Motor neuron (in vitro differentiated cells): ENCODE measurements at places on chromosomes 1 and 21.
A peak's percentile ranks its signal among the peaks of the same experiment; 100 is the strongest.

DNA sequence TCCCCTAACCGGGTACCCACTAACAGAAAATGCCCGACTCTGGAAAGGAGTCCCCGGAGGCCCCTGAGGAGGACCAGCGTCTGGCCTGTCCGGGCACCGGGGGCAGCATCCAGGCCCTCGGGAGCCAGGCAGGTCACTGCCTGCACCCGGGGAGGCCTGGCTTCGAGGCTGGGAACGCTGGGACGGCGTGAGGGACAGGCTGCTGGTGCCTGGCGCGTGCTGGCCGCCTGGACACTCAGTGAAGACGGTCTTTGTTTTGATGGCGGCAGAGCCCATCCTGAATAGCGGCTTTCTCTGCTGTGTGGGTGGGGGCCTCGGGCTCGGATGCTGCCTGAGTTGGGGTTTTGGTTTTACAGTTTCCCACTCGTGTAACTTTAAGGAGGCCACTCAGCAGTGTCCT is 37.6 kb downstream of the PRKCZ start:
- ATAC-seq: no peak

- peak; percentile 64 for ATAC-seq
These were observed 157.3 kb upstream of the PTGFR start for GRCh38 chr1:78333502-78333901.

DNA sequence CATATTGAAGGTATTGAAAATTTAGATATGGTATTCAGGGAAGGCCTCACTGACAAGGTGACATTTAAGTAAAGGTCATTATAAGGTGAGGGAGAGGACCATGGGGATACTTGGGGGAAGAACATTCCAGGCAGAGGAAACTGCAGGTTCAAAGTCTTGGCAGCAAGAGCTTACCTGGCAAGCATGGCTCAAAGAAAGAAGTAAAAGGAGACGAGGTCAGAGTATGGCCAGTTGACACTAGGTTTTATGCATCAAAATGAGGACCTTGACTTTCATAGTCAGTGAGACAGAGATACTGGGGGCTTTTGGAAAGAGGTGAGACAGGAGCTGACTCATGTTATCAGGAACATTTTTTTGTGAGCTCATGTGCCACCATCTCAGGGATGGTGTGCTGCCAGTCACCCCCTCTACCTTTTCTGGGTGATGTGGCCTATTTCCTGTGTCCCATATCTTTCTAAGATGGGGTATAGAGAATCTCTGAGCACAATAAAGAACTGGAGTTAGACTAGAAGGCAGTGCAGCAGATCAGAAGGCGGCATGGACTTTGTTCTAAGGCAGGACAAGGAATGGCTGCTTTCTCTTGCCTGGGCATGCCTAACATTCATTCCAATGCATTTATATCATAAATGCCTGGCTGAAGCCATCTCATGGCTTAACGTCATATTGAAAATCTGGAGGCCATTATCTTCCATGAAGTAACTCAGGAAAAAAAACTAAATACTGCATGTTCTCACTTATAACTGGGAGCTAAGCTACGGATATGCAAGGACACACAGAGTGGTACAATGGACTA is 406.7 kb downstream of the NTNG1 start:
- ATAC-seq: no peak

DNA sequence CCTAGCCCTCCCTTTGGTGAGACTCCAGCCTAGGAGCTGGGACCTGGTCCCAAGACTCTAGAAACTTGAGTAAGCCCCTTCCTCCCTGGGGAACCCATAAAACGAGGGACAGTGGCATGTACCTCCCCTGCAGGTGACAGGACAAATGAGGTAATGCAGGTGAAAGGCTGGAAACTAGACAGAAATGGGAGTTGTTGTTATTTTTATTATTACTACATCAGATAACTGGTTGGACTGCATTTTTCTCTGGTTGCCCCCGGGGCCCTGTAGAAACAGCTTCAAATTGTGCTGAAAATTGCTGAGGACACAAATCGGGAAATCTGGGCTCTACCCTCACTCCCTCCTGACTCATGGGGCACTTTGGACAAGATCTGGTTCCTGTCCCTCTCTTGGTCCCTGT is 132.3 kb upstream of the WNT4 start:
- no peak for ATAC-seq

- no peak for ATAC-seq
These were observed 26.4 kb downstream of the KCNA10 start for GRCh38 chr1:110492573-110492972.
